ENCODE measurements at places on chromosomes 4 and X. TPM values are rescaled to one million over a fixed set of nuclear protein-coding genes. Genes with fewer than 3 reads are reported as not detected.

The GCNA gene
- 1.7 TPM for total RNA-seq

The CNGA2 gene
- not detected for total RNA-seq

The BGN gene
- total RNA-seq = 68.0 TPM

The SPOCK3 gene
- 21.3 TPM for total RNA-seq

The CFP gene
- 3.9 TPM for total RNA-seq

The ADRA2C gene
- 7.5 TPM for total RNA-seq

The PDE6B gene
- total RNA-seq = 17.7 TPM

The EDA2R gene
- 3.7 TPM for total RNA-seq

The NPY5R gene
- total RNA-seq = 11.8 TPM

The ADAM29 gene
- total RNA-seq = 1.4 TPM

The AP1AR gene
- total RNA-seq = 49.5 TPM

DNA sequence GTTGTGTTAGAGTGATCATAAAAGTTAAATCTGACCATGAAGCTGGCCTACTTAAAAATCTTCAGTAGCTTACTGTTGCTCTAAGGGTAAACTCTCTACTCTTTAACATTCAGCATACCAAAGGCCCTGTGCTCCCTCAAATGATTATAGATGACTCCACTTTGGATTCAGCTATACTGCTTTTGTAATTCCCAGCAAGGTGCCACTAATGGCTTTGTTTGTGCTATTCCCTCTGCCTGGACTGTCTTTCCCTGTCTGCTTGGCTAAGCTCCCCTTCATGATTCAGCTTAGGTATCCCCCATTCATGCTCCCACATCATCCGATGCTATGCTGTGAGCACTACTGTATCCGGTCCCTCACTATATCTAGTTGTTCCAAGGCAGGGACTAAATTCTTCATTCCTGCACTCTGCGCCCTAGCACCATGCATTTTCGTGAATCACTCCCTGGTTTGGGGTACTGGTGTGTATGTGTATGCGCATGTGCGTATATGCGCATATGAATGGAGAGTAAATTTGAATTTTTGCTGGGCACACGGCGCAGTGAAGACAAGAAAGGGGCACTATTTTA is 453 bp upstream of the PBDC1 start:
- no peak for DNase-seq

DNA sequence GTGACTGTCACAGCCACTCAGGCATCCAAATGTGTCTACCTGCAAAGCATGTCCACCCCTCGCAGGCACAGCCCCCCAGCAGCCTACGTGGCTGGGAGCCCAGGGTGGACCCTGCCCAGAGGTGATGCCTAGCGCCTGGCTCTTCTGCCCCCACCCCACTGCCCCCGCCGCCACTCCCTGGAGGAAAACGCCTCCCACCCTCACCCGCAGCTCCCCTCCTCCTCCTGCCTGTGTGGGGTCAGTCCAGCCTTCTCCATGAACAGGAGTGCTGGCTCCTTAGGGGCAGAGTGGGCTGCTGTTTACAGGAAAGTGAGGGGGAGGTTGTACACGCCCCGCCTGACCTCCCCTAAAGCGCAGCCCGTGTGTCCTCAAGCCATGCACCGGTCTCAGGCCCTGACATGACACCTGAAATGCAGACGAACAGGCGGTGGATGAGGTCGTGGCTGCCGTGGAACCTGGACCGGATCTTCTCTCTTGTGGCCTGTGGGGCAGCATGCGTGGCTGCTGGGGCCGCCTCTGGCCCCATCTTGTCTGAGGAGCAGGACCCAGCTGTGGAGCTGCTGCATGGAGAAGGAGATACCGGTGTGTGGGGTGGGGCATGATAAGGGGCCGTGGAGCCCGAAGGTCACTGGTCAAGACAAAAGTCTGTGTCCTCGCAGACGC is 11.9 kb upstream of the MXD4 start:
- no peak for DNase-seq

DNA sequence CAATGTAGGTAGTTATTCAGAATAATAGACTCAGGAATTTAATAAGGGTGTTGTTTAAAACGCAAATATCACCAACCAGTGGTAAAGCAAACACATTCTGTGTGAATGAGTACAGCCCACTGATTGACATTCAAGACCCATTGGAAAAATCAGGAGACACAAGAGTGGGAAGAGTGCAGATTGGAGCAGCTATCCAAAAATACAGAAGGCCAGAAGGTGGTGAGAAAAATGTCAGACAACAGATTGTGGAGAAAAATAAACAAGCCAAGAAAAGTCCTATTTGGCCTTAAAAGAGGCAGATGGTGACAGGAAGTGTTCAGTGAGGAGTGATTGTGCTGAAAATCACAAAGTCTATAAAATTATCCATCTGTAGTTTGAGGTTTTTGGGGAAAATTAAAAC is 39.3 kb downstream of the CPE start:
- DNase-seq = no peak

GRCh38 chr4:187424636-187425035 is 570.9 kb upstream of the ZFP42 start:
- DNase-seq = no peak

- no peak for DNase-seq
Observed at GRCh38 chr4:87541521-87541920, 12.3 kb upstream of the SPARCL1 start.

GRCh38 chrX:94178145-94178788 is 504.3 kb downstream of the FAM133A start:
- no peak for DNase-seq

DNA sequence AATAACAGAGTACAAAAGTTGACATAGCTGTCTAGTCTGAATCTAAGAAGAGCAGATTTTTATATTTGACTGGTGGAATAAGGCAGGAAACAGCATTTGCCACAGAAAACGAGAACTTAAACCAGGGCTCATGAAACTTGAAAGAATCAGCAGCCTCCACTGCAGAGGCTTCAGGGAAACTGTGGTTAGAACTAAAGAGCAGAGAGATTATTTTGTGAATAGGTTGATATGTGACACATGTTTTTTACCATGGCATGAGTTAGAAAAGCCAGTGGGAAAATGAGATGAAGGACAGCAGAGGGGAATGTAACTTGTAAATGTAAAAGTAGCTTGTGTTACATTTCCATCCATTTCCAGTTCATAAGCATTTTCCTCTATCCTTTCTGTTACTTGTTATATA is 63.7 kb upstream of the CAMK2D start:
- no peak for DNase-seq

GRCh38 chr4:38670109-38670901 is 6.3 kb downstream of the KLF3 start:
- no peak for DNase-seq

- DNase-seq = no peak
Observed at GRCh38 chr4:80228460-80228859, 31.2 kb downstream of the PRDM8 start.

DNA sequence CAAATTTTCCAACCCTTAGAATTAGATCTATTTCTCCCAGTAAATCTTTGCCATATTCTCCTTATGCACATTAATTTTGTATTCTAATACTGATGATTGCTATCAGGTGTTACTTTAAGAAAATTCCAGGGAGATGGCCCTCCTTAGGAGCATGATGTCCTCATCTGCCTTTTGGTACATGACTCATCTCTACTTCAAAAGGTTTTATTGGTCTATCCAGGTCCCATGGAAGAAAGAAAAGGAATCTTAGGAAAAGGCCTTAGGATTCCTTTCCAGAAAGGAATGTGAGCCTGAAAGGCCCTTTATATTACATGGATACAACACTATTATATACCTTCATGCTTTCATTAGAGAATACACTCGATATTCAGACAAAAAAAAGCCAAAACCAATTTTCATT is 968.2 kb downstream of the STIM2 start:
- no peak for DNase-seq

DNA sequence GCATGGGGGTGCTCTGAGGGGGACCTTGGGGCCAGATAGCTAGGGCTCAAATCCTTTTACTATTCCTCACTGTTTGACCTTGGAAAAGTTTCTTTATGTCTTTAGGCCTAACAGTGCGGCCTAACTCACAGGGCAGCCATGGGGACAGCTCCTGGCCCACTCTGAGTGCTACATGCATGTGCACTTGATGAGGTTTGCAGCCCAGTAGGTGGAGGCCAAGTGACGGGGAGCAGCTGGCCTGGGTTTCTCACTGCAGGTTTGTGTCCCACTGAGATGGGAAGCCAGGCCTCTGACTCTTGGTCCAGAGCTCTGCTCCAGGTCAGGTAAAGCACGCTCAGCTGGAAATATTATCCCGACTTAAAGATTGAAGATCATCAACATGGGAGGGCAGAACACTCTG is 102.8 kb downstream of the SLC2A9 start:
- no peak for DNase-seq

- no peak for DNase-seq
Observed at GRCh38 chrX:149272690-149273463, 232.2 kb downstream of the IDS start.

- DNase-seq = no peak
Observed at GRCh38 chr4:110853242-110853641, 230.4 kb upstream of the PITX2 start.

- no peak for DNase-seq
Observed at GRCh38 chr4:26178854-26179253, 142.0 kb upstream of the RBPJ start.

GRCh38 chrX:10011261-10011931 is 44.2 kb downstream of the CLDN34 start:
- no peak for DNase-seq

GRCh38 chr4:71609167-71609566 is 174.7 kb downstream of the GC start:
- no peak for DNase-seq

DNA sequence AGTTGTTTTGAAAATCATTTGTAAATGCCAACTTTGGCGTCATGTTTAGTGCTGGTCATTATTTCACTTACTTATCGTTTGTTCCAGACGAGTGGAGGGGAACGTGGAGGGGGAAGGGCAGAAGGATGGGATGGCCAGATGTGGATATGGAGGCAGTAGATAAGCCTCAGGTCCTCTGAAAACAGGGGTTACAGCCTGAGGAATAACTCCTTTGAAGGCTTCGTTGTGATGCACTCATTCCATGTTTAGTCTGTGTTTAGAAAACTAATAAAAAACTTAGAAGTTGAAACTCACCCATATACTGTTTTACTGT is 1.1 kb downstream of the MOB1B start:
- no peak for DNase-seq

- DNase-seq = no peak
Observed at GRCh38 chr4:76197971-76198410, 15.6 kb downstream of the SCARB2 start.

- no peak for DNase-seq
Observed at GRCh38 chr4:88230461-88230891, 53.9 kb downstream of the PPM1K start.

- peak; percentile 50 for DNase-seq
Observed at GRCh38 chr4:83252782-83253405, 31.7 kb downstream of the COQ2 start.

GRCh38 chrX:68829582-68830418 is 979 bp downstream of the EFNB1 start:
- DNase-seq = no peak
